Fibroblast of upper back skin (primary cell): ENCODE measurements at places on chromosomes 2 and 18.
A peak's percentile ranks its signal among the peaks of the same experiment; 100 is the strongest.

- DNase-seq: peak; percentile 31
These were observed 229.4 kb downstream of the HAUS1 start for GRCh38 chr18:46333431-46334135.

GRCh38 chr2:187543488-187543887 lies 10.7 kb downstream of the TFPI start:
- no peak for DNase-seq

GRCh38 chr2:229492034-229492433 lies 220.9 kb upstream of the PID1 start:
- DNase-seq: no peak

GRCh38 chr2:120635146-120635545 lies 100.5 kb upstream of the GLI2 start:
- no peak for DNase-seq

- DNase-seq: no peak
These were observed 1.2 kb upstream of the SDC1 start for GRCh38 chr2:20226152-20226545.

DNA sequence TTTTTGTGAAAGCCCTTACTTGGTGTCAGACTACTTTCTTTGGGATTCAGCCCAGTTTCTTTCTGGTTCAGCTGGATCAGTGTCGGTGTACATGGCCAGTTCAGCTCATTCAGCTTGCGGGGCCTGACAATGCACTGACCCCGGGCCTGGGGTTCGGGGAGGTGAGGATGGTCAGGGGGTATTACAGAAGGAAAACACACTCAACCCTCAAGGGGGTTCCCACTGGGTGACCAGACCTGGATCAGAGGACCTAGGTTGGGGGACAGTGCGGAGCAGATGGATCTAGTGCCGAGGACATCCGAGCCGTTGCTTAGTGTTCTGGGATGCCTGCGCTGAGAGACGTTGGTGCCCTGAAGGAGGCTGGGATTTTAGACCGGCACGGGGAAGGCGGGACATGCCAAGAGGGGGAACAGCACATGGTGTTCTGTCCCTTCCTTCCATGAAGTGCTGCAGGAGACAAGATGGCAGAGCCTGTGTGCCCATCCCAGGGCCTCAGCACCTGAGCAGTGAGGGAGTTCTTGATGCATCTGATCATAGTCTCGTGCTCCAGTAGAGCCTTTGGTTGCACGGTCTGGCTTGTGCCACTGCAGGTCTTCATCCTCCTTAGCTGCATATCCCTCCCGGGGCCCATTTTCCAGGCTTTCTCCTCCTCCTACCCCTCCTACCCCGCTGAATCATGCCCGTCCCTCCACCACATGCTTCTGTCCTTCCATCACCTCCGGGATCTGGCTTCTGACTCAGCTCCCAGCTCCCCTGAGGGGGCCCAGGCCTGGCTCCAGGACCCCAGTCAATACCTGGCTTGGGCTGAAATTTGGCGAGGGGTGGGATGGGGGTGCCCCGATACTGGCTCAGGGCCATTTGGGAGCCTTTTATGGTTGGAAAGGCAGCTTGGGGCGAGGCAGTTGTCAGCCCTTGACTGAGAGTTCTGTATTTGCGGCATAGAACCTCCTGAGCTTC lies 18.0 kb downstream of the SPEG start:
- DNase-seq: peak; percentile 100

DNA sequence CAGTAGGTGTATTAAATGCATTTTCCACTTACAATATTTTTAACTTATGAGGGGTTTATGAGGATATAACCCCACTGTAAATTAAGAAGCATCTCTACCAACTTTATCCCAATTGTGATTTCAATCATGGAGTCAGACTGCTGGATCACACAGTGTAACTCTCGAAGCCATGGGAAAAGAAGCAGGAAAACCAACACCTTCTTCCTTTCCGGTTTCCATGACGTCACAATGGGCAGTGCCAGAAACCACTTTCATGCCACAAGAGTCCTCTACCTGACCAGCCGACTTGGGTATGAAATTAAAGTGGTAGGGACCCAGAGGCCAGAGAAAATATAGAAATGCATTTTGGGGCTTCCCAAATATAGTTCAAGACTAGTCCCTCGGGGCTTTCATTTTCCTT lies 4.2 kb downstream of the RNF152 start:
- no peak for DNase-seq
